ENCODE measurements at places on chromosomes 7 and 10. TPM values are rescaled to one million over a fixed set of nuclear protein-coding genes. Genes with fewer than 3 reads are reported as not detected.

ASB10 gene
- total RNA-seq = not detected

NDUFA5 gene
- 53.6 TPM for total RNA-seq

TAS2R5 gene
- 5.0 TPM for total RNA-seq

PNLIPRP2 gene
- total RNA-seq = not detected

GARIN1A gene
- 7.4 TPM for total RNA-seq

COX15 gene
- total RNA-seq = 27.2 TPM

UPK3B gene
- 1.6 TPM for total RNA-seq

Data from aorta (tissue), 5 donors.